SHP77 (cell line): ENCODE measurements at places on chromosomes 12 and 14.

DNA sequence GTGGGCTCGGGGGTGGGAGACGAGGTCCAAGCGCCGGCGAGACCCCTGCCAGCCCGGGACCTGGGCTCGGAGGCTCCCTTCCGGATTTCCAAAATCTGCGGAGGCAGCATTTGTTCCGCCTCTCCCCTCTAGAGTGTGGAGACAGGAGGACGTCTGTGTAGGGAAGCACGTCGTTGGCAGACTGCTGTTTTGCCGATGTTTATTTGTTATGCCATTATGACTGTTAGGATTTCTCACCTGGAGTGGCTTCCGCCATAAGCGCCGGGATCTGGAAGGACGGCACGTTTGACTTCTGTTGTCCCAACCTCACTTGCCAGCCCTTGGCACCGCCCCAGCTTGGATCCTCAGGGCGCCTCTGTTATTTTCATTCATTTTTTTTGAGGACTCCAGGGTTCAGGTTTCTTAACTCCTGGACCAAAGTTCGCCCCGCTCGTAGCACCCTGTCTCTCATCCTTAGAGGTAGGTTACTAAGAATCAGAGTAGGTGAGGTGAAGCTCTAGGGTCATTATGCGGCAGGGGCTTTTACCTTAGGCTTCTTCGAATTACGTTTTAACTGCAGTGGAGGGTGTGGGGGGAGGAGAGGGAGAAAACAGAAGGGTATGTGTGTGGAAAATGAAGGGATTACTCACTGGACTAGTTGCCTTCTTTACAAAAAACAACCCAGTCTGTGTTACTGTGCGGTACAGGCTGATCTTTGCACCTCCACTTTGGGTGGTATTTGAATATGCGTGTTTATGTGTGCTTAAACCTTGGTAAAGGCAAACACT is 547 bp upstream of the PYGL start:
- DNase-seq, result peak; percentile 9

- no peak for DNase-seq
These were observed 96.6 kb upstream of the SLC35F4 start for GRCh38 chr14:57962325-57963035.

GRCh38 chr14:100589071-100589759 is 2.0 kb upstream of the BEGAIN start:
- DNase-seq, result no peak

DNA sequence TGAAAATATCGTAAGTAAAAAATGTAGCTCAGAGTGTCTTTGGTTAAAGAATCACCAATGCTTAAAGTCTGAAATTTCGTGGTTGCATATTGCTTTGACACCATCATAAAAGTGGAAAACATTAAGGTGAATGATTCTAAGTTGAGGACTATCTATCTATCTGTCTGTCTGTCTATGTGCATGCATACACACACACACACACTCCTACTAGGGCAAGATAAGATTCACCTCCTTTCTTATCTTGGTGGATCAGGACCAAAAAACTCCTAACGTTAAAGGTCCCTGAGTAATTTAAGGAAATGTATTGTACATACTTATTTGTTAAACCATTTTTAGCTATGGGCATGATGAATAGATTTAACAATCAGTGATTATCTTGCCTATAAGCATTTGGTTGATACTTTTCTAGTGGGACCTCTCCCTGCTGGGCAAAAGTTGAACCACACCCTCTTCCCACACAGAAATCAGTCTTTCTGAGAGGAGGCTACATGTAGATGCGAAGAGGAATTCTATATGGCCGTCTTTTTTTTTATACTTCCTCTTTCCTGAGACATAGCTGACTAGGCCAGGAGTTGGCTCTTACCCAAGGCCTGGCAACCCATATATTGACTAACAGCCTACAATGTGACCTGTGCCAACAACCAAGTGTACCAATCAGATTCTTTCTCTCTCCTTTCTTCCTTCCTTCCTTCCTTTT is 19.3 kb upstream of the LLPH start:
- no peak for DNase-seq

DNA sequence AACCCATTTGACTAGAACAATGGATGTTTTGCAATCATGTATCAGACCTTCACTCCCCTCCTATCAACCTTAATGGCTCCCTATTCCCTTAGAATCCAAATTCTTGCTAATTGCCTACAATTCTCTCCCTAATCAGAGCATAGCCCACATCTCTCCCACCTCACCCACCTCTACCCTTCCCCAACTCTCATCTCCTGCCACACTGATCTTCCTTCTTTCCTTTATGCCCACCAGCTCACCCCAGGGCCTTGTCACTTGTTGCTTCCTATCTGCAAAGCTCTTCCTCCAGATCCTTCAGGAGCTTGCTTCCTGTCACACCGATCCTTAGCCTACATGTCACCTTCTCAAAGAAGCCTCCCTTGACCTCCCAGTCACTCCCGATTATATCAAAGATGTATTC is 177.8 kb downstream of the KSR2 start:
- no peak for DNase-seq

DNA sequence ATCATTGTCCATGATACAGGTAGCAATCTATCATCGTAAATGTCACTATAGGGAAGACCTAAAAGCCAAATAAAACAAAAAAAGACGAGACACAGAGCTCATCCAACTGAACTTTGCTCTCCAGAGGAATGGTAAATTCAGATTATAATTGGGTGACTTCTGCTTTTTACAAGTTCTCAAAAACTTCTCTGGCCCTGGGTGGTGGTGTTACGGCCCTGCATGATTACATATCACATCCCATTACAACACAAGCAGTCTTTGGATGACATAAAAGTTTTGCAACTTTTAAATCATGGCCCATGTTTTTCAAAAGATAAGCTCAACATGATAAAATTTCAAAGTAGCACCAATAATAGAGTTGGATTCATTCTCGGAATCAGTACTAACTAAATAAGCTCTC is 299.6 kb downstream of the DIO2 start:
- no peak for DNase-seq

DNA sequence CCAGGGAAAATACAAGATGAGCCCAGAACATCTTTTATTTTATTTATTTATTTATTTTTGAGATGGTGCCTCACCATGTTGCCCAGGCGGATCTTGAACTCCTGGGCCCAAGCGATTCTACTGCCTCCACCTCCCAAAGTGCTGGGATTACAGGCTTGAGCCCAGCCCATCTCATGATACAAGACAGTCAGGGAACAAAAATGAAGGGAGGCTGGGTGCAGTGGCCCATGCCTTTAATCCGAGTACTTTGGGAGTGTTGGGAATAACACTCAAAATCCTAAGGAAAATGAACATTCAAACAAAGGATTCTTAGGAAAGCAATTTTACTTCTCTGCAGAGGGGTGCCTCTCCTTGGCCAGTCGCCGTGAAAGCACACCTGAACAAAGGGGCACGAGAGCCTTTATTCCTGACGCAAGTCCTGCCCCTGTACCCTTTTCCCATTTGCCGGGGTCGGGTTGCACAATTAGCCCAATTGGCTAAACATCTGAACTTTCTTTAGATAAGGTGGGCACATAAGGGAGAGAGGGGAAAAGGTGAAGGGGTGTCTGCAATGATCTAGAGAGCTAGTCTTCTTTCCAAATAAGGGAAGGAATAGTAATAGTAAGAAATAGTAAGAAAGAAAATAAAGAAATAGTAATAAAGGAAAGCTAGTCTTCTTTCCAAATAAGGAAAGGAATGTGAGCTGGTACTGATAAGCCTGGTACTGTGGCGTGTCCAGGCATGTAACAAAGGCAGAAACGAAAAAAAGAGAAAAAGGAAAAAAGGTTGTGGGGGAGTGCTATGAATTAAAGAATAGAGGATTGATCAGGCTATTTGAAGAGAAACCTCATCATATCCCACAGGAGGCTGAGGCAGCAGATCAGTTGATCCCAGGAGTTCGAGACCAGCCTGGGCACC is 13.4 kb downstream of the NCAPD2 start:
- DNase-seq, result no peak

DNA sequence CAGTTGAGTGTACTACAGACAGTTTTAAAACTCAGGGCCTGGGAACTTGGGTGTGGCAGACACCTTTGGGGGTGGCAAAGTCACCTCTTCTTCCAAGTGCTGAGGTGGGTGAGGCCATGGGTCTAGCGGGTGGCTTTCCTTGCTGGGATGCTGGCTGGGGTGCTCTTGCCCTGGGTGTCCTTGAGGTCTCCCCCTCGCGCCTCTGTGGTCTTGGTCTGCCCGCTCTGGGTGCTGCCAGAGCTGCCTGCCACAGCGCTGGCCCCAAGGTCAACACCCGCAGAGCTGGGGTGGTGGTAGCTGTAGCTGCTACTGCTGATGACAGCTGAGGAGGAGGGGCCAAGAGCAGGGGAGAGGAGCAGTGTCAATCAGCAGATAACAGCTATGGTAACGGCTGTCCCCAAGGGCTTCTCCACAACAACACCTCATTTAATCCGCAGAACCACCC is 6.8 kb downstream of the KRT74 start:
- DNase-seq, result no peak

DNA sequence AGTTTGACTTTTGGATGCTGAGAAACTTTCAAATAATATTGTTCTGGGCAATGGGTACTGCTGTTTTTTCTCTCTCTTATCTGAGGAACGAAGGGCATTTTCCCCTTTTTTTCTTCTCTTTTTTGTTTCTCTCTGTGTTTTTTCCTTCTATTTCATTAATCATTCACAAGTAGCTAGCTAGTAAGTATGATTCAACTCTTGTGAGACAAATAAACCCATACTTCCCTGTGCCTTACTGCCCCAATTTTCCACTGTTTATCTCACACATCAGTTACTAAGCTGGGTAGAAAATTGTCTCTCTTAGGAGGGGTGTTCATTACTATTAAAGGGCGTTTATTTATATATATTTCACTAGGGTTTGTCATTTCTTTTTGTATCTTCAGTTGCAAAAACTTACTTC is 437.6 kb downstream of the RERGL start:
- DNase-seq, result no peak

DNA sequence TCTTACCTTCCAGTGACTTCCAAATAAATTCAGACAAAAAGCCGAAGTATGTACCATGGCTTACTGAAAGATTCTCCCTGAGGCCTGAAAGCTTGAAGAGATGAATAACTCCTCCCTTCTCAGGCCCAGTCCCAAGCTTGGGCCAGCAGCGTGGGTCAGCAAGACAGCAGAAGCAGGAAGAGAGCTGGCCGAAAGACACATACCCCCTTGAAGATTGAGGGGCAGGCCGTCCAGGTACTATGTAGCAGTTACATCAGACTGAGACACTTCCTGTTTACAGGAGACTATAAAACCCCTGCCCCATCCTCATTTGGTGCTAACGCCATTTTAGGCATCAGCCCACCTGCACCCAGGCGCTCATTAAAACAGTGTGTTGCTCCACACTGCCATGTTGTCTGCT is 15.0 kb downstream of the NDUFA12 start:
- no peak for DNase-seq

DNA sequence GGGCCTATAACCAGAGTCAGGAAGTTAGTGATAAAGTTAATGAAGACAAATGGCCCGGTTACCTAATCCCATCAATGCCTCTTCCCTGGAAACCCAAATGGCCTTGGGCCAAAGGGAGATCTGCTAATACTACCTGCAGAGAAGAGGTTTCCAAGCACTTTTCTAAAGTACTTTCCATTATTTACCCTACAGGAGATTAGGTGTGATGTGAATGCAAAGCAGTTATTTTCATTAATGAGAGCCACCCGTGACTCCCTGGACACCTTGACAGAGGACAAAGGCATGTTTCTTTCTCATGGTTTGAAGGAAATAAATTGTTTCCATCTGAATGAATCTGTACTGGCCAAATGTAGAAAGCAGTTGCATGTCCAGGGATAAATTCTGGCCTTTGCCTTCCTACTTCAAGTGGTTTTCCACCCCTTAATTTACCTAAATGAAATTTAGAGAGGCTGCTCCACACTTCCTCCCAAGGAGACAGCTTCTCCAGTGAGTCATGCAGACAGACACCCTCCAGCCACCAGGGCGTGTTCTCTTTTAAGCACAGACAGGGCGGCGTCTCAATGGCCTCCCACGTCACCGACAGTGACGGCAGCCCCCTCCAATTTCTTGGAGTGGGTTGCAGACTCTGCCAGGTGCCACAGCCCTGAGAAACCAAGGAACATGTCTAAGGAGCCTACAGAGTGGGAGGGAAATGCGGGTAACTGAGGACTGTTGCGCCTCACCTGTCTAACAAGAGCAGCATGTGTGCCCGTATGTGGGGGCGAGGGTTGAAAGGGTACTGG is 43.9 kb upstream of the GNPNAT1 start:
- DNase-seq, result no peak

GRCh38 chr14:61333087-61333486 is 11.7 kb downstream of the PRKCH start:
- DNase-seq, result no peak

- DNase-seq, result no peak
These were observed 56.3 kb upstream of the GTF2A1 start for GRCh38 chr14:81277096-81277495.

GRCh38 chr14:65228956-65229747 is 126.8 kb upstream of the MAX start:
- DNase-seq, result no peak

DNA sequence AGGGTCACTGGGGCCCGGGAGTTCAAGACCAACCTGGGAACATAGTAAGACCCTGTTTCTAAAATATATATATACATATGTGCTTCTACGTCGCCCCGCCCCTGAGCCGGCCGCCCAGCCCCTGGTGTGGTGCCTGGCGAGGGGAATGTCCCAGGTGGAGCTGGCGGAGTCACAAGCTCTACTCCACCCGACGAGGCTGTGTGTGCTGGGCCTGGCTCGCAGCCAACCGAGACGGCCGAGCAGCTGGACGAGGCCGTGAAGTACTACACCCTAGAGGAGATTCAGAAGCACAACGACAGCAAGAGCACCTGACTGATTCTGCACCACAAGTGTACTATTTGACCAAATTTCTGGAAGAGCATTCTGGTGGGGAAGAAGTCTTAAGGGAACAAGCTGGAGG is 22.1 kb upstream of the ITPK1 start:
- peak; percentile 89 for DNase-seq

- no peak for DNase-seq
These were observed 68.5 kb upstream of the AMN1 start for GRCh38 chr12:31797230-31797872.

- no peak for DNase-seq
These were observed 112.5 kb upstream of the MED13L start for GRCh38 chr12:116389990-116390389.

DNA sequence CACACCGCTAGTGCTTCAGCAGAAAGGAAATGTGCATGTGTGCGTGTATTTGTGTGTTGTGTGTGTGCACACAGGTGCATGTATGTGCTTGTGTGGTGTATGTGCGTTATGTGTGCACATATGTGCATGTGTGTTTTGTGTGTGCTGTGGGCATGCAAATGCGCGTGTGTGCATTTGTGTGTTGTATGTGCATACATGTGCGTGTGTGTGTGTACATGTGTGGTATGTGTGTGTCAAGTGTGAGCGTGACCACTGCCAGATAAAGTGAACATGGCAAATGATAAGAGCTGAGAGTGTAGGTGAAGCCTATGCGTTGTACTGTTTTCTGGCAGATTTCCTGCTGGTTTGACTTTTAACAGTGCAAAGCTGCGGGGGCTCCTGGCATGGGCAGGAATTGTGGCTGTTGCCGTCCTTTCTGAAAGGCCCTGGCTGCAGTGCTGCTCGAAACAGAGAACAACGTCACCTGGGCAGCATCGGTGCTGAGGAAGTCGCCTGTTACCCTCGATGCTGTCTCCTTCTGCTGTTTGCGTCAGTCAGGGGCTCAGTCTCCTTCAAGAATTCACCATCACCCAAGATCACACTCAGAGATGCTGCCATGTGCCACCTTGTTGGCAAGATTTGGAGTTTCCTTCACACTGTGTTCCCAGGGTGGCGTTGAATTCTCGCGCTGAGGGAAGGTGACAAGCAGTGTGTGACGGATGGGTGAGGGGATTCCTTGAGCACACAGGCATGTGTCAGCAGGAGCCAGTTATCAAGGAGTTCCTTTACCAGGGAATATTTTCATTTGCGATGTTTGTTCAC is 56.1 kb downstream of the ADGRD1 start:
- no peak for DNase-seq

GRCh38 chr12:53791735-53792326 is 40.1 kb upstream of the CISTR start:
- DNase-seq, result no peak
